BJ (cell line): ENCODE measurements at places on chromosomes 5 and 9.

DNA sequence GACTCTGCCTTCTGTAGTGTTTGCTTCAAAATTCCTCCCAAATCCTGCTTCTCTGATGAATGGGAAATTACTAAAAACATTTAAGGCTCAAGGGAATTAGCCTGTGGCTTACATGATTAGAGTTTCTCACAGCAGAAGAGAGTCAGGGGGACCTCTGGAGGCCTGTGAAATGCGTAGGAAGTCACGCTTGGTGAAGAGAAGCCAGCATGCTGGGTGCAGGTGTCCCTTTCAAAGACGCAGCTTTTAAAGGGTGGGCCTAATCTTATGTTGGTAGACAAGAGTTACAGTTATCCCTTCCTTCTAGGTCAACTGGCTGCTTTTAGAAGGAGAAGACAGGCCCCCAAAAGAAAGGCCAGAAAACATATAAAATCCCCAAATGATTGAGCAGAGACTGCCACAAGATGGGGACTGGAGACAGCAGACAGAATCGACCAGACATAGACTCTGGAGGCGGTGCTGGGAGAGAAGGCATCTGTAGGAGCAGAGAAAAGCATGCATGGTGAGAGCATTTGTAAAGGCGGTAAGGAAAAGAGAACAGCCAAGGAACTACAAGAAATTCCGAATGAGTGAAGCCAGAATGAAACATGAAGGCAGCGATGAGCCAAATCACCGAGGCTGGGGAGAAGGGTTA is 42.3 kb downstream of the B4GALT1 start:
- no peak for DNase-seq

DNA sequence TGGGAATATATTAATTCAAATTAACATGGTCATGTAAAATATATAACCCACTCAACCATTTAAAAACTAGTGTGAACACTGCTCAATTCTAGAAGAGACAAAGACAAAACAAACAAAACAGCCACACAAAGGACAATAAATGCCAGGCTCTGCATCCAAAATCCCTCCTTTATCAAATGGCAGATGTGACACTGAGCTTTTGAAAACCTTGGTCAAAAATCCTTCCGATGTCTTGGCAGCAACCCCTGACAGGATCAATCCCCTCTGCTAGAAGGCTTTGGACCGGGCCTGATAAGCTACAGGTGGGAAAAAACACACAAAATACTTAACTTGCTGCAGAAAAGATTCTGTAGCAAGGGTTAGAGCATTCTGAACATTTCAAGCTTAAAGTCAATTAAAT is 61.5 kb downstream of the ZFR start:
- DNase-seq = no peak

GRCh38 chr9:20725675-20726074 is 41.6 kb downstream of the FOCAD start:
- DNase-seq = no peak

DNA sequence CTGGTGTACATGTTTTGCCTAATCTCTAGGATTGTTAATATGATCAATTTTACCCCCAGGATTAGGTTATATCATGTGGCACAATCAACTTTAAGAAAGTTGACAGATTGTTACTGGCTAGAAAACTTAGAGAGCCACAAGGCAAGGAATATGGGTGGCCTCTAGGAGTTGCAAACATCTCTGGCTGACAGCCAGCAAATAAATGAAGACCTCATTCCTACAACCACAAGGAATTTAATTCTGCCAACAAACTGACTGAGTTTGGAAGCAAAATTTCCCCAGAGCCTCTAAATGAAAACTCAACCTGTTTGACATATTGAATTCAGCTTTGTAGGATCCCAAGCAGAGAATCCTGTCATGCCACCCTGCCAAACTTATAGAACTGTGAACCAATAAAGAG is 196.4 kb upstream of the PTGER4 start:
- no peak for DNase-seq

GRCh38 chr5:6483880-6484382 is 35.3 kb downstream of the UBE2QL1 start:
- DNase-seq = no peak

DNA sequence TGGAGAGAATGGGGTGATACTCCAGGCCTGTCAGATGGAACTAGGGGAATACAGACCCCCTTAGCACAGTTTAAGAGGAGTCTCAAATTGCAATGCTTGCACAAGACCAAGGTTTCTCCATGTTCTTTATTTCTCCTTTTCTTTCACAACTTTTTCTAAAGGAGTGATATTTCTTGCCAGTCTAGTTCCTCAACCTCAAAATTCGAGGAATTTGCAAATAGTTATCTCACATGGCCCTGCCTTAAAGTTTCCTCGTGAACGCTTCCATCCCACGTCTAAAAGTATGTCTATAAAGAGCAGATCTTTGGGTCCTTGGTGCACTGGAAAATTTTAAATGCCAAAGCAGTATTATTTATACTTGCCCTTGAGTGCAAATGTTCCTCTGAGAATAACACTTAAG is 373.8 kb upstream of the KLF4 start:
- no peak for DNase-seq

GRCh38 chr9:5872511-5872910 is 18.2 kb upstream of the MLANA start:
- DNase-seq = peak; percentile 54

DNA sequence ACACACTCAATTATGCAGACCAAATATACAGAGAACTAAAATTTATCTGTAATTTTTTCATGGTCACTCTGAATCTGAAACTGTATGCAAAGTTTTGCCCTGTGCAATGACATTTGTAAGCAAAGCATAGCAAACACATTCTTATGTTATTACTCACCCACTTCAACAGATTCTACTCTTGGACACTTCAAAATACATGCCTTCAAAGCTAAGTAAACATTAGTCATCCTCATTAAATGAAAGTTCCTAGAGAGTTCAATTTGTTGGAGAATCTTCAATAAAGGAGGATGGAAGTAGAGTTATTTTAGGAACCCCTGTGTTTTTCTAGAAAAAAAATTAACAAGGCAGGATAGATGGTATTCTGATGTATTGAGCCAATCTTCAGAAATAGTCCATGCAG is 639.7 kb upstream of the C9orf72 start:
- DNase-seq = peak; percentile 67

- DNase-seq = no peak
Observed at GRCh38 chr5:75712091-75712490, 5.1 kb downstream of the POC5 start.

DNA sequence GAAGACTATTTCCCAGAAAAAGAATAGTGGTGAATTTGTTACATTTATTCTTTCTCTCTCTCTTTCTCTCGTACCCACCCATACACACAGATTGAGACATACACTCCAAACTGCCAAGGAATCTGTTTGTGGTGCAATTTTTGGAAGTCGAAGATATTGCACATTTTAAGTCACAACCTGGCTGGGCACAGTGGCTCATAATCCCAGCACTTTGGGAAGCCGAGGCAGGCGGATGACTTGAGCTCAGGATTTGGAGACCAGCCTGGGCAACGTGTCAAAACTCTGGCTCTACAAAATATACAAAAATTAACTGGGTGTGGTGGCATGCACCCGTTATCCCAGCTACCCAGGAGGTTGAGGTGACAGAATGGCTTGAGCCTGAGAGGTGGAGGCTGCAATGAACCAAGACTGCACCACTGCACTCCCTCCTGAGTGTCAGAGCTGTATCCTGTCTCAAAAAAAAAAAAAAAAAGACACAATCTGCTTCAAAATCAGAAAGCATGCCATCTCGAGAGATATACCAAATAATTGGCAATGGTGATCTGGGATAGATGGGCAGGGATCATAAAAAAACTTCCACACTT is 19.2 kb upstream of the PLIN2 start:
- no peak for DNase-seq

- DNase-seq = no peak
Observed at GRCh38 chr5:178236679-178237078, 4.1 kb upstream of the PHYKPL start.

DNA sequence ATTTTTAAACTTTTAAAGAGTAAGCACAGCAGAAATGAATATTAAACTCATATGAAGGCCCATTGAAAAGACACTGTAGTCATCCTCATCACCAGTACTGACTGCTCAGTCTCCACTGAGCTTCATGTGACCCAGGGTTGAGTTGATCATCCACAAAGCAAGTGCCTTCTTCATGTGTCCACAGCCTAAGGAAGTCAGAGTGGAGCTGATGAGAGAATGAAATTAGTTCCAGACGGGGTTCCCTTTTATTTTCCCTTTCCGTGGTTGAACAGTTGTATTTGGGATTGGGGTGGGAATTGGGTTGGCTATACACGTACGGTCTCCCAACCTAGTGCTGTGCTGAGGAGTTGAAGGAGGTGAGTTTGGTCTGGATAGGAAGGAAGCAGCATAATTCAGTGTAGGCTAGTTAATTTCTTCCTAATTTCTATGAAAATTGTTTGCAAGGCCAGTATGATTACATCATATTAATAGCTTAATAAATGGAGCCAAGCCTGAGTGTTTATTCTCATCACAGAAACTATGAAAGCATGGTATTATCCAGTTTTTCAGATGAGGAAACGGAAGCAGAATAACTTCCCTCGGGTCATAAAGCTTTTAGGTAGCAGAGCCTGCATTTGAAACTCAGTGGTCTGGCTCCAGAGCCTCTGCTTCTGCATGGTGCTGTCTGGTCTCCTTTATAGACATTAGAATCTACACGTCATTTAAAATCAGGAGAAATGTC is 103.9 kb upstream of the DMRT1 start:
- no peak for DNase-seq

DNA sequence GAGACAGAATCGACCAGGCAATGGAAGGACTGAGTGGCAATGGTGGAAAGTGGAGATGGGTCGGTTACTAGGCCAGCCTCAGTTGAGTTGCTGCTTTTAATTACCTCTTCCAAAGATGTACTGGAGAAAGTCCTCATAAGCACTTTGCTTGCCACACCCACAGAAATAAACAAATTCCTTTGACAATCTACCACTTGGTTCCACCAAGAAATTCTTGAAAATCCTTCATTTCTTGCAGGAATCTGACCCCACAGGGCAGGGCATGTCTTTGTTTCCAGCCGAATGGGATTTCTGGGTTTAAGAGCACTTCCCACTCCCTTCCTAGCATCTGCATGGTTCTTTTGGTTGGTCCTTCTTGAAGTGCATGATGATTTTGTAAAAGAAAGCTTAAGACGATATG is 54.5 kb downstream of the ADAMTS12 start:
- no peak for DNase-seq

GRCh38 chr5:135227064-135228022 is 171.7 kb downstream of the MACROH2A1 start:
- DNase-seq = no peak

DNA sequence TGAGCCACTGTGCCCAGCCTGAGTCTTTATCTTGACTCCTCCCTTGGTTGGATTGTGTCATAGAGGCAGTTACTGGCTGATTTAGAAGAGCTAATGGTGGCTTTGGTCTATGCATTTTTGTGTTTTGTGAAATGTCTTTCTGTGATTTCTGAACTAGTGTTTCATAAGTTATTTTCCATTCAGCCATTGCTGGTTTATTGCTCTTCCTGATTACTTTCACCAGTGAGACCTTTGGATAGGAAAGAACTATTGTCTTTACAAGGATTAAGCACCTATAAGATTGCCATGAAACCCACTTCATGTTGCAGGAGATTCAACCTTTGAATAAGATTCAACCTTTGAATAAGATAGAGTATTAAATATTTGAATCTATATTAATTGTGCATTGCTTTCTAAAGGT is 8.7 kb upstream of the HAPLN1 start:
- DNase-seq = no peak

DNA sequence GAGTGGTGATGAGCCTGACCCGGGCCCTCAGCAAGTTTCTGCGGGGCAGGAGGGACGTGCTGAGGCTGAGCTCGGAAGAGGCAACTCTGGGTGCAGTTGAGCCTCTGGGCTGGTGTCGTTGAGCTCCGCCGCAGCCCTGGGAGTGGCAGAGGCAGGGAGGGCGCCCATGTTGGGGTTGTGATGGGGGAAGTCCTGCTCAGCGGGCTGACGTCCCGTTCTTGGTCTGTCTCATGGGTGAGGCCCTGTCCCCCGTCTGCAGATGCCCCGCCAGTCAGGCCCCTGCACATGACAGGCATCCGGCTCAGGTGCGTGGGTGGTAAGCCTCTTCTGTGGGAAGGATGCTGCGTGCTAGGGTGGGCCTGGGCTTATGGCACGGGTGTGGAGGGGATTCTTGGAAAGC is 64.3 kb downstream of the RXRA start:
- no peak for DNase-seq

GRCh38 chr5:582936-583635 is 29.1 kb upstream of the CEP72 start:
- no peak for DNase-seq

- DNase-seq = no peak
Observed at GRCh38 chr9:79670269-79670961, 98.7 kb downstream of the TLE4 start.

DNA sequence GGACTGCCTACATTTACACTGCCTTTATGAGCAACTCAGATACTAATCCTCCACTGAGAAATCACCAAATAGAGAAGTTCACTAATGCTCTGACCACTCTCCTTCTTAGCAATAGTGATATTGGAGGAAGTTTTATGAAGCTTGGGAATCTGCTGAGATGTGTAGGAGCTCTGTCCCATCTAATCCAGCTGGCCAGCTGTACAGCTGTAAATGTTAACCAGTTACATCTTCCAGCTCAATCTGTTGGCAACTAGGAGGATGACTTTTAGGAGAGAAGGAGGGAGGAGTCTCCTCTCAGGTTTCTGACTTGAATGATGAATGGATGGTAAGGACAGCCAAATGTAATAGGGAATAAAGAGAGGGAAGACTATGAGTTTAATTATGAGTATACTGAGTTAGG is 36.3 kb upstream of the LRRC19 start:
- DNase-seq = no peak

DNA sequence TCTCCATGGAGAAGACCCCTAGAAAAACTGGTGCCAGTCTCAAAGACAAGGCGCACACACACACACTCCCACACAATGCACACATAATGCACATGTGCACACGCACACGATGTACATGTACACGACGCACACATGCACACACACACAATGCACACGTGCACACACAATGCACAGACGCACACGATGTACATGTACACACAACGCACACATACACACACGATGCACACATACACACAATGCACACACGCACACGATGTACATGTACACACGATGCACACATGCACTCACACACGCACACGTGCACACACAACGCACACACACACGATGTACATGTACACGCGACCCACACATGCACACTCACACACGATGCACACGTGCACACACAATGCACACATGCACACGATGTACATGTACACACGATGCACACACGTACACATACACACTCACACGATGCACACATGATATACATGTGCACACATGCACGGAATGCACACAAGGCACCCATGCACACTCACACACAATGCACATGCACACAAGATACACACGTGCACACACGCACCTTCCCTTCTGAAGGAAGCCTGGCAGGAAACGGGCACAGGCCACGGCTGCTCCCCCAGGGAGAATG is 76.5 kb downstream of the VAV2 start:
- no peak for DNase-seq

DNA sequence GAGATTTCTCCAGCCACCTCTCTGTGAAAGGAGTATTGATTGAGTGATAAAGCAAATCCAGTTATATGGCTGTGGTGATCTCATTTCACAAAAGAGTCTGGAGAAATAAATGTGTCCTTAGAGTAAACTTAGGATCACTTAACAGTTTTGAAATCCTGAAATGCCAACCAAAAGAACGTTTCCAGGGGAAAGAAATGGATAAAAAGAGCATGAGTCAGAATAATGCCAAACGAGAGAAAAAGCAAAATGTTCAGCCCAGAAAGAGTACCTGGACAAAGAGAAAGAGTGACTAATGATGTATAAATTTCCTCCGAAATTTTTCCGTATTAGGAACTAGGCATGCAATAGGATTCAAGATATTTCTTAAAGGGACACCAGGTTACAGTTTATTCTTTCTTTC is 463.1 kb upstream of the CDH10 start:
- DNase-seq = no peak
